ENCODE measurements at places on chromosomes 2 and 18.

DNA sequence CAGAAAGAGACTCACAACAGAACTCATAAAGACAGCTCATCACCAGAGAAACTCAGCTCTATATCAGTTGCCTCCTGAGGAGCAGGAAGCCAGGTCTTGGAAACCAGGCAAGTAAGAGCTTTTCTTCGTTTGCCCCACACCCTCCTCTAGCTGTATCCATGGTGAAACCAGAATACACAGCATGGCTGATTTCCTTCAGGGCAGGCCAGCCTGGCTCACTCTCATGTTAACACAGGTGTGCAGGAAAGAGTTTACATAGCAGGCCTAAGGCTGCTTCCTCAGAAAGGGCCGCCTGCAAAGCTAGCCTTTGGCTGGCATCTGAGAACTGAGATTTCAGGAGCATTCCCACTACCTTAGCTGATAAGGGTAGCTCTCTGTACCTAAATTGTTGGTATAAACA, 65.7 kb downstream of the KLHL14 start:
- no peak for ATAC-seq

GRCh38 chr2:73825408-73825807, 3.4 kb upstream of the STAMBP start:
- ATAC-seq = no peak

- ATAC-seq = no peak
These were observed 36.7 kb downstream of the MCFD2 start for GRCh38 chr2:46878886-46879285.

- ATAC-seq = no peak
These were observed at the start of gene SLC14A1 for GRCh38 chr18:45723567-45724355. TSS of gene SLC14A1 (plus strand) at chr18:45724181. CDS start at chr18:45730321, 6,140 bp downstream.

DNA sequence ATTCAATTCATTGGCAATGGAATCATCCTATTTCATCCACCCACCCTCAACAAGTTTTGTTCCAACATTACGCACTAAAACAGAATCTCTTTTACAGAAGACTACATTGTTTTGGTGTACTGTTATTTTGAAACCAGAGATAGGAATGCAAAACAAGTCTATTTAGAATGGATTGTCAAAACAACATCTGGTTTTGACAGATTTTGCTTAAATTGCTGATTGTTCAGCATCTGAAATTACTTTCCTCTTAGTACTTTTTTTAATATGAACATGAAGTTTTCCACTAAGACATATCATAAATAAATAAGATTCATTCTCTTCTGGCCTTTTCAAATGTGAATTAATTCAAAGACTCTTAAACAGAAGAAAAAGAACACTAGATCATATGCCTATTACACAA, 323.9 kb upstream of the TFPI start:
- ATAC-seq = no peak

DNA sequence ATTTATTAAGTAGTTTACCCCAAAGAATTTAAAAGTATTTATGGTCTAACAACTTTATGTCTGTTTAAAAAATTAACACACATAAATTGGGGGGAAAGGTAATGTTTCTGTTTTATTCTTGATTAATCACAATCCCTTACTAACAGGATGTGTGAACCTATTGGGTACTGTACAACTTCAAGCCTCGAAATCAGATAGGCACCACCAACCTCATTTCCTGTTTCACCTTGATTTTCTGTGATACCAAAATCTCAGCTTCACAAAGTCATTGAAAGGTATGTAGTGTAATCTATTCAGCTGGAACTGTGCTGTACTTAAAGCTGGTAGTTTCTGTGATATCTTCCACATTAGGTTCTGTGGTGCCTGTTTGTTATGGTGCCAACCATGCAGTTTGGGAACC, 4.0 kb downstream of the RNMT start:
- no peak for ATAC-seq

- peak; percentile 36 for ATAC-seq
These were observed 412 bp downstream of the OSBPL1A start for GRCh38 chr18:24397131-24397693.

Data from activated T-helper 17 cell treated with anti-CD3 and anti-CD28 coated beads, Interleukin-2, amount 50 U/mL, for 72 hours (primary cell).